ENCODE measurements at places on chromosomes 1 and 21.

DNA sequence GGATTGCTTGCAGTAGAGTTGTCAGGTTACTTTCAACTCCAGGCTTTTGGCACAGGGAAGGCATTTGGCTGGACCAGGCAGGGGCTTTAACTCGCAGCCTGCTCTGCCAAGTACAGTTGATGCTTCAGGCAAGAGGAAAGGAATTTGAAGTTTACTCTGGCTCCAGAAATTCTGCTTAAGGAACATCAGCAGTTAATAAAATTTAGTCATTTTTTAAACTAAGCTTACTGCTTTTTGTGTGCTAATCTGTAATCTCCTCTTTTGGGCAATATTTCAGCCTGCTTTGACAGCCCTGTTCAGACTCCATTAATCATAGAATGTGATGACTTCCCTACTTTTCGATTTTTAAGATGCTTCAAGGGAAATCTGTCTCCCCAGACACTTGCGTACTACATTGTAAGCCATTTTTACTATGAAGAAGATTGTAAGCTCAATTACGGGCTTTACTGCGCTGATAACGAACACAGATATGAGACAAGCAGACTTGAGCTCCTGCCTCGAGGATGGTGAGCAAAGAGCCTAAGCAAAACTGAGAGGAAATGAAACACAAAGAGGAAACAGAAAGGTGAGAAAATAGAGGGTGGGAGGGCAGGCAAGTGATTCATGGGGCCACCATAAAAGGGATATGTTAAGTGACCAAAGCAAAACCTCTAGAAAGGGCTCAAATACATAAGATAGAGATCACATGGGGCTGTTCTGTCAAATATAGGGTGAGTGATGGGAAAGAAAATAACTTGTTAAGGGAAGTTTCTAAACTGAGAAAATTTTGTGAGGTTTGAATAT is 76.6 kb upstream of the VAV3 start:
- no peak for DNase-seq

GRCh38 chr1:161492827-161493226 is 12.4 kb upstream of the FCGR2A start:
- no peak for DNase-seq

DNA sequence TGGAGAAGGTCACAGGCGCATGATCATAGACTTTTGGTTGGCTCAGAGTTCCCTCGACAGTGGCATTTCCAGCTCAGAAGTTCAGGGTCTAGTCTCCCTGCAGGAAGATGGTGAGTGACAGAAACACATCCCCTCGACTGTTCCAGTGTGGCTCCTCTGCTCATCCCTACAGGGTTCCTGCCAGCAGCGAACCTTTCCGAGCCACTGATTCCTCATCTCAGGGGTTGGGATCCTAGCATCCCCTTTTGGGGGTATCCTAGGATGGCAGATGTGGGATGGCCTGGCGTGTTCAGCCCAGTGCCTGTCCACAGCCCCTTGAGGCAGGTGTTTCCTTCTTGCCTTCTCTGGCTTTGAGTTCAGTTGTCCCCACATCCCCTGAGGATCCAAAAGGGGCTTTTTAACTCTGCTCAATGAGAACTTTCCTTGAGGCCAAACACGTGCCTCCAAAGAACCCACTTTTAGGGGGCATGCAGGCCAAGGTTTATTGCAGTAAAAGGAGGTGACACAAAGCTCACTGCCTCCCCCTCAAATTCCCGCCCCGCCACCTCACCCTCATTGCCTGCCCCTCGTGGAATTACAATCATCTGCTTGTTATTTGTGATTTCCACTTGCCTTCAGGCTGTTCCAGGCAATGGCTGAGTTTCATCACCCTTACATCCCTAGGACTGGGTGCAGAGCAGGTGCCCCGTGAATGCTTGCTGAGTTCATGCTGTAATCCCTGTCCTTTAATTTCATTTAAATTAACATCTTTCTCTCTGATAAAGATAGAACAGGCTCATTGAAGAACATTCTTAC is 440.7 kb downstream of the CAMTA1 start:
- DNase-seq, result no peak

DNA sequence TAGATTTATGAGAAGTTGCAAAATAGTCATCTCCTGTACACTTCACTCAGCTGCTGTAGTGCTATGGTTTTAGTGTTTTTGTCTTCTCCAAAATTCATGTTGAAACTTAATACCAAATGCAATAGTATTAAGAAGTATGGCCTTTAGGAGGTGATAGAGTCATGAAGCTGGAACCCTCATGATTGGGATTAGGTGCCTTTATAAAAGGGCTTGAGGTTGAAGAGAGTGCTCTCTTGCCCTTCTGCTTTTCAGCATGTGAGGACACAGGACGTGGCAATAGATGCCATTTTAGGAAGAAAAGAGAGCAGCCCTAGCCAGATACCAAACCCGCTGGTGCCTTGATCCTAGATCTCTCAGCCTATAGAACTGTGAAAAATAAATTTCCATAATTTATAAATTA is 87.6 kb downstream of the CTH start:
- DNase-seq, result peak; percentile 17

GRCh38 chr1:246032031-246032551 is 475.0 kb downstream of the SMYD3 start:
- DNase-seq, result no peak

DNA sequence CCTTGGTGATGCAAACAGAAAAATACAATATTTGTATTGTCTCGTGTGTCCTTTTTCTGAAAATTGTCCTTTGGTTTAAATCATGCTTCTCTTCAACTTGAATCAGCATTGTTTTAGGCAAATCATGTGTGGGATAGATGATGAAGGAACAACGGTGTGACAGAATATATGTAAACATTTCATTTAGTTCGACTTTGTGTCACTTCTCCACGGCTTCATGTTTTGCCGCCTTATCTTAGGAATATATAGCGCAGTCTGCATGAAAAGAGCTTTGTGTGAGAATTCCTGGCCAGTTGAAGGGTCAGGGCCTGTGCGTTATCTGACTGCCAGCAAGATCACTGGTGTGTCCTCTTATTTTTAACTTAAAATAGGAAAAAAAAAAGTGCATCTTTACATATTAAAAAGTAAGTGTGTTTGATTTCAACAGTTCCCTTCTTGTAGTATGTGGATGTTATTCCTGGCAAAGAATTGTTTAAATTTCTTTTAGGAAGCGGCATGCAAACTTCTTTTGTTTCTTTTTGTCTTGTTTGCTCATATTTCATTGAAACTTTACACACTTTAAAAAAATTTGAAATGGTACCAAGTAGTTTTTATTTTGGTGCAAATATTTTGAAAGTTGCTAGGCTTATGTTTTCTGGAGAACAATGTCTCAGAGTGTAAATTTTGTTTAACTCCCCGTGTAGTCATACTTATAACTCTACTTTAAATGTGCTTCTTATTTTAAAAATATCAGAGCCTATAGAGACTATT is 465.2 kb downstream of the USP25 start:
- no peak for DNase-seq

Measured in NCI-H1092 treated with DMSO at 0.1 percent for 48 hours (cell line).